Activated T-helper 1 cell treated with anti-CD3 and anti-CD28 coated beads, Interleukin-12 subunit alpha, Interleukin-12 subunit beta, Interleukin-2, Interleukin-4 antibody, amounts not matched to agents 30 ng/mL and 10 ng/mL and 1 ng/mL, durations not matched to agents 14 hours and 24 hours and 36 hours (primary cell): ENCODE measurements at places on chromosomes 12 and 14. TPM values are rescaled to one million over a fixed set of nuclear protein-coding genes. Genes with fewer than 3 reads are reported as not detected.
A peak's percentile ranks its signal among the peaks of the same experiment; 100 is the strongest.

GRCh38 chr14:101111620-101112290 is 208.2 kb upstream of the RTL1 start:
- no peak overlapping the region for H3K27ac ChIP-seq
- H3K4me1 ChIP-seq: no peaks in the 10 kb centered on the region
- no peaks in the 10 kb centered on the region for H3K36me3 ChIP-seq
- DNase-seq: no peak

DNA sequence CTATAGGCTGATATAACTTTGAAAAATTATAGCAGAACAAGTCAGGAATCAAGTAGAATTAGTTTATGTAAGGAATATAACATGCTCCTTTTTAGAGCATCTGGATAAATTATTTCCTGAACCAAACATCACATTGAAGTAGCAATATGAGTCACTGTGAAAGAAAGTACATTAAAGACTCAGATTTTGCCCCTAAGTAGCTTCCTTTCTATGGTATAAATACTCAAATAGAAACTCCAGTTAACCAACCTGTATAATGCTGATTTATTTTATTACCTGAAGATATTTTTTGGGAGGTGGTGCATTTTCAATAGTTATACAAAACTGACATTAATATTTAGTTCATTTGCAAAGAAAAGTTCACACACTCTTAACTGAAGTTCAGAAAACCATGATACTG is 312.1 kb downstream of the ITPR2 start:
- peaks cover 5% of the 10 kb centered on the region for H3K36me3 ChIP-seq
- no peaks in the 10 kb centered on the region for H3K27me3 ChIP-seq
- peaks cover 14% of the 10 kb centered on the region for H3K4me1 ChIP-seq
- H3K4me3 ChIP-seq: no peak overlapping the region
- DNase-seq: no peak

- peaks cover 6% of the 10 kb centered on the region for H3K27me3 ChIP-seq
- H3K36me3 ChIP-seq: peaks cover 22% of the 10 kb centered on the region
- peak overlapping the region; percentile 97 for H3K27ac ChIP-seq
- H3K4me1 ChIP-seq: peaks cover 40% of the 10 kb centered on the region
- DNase-seq: no peak
These were observed 1.1 kb downstream of the PAPOLA start for GRCh38 chr14:96503306-96503679.

- H3K4me3 ChIP-seq: no peak overlapping the region
- DNase-seq: no peak
- H3K36me3 ChIP-seq: no peaks in the 10 kb centered on the region
These were observed 67.3 kb downstream of the KCNK10 start for GRCh38 chr14:88255798-88256197.

KRT80 gene
- not detected in 2 replicates for total RNA-seq

DNA sequence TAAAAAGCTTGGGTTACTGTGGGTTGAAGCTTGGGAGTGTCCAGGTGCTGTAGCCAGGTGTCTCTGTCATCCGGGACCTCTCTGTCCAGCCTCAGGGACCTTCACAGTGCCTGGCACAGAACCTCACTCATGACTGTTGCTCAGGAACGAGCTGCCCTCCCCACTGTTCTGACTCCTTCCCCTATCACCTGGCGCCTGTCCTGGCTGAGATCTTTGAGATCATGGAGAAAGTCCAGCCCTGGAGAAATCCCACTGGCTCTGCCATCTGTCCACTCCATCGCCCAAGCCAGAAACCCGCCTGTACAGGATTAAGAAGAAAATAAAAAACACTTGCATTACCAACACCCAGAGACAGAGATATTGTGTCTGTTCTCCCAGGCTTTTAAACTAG is 53.5 kb downstream of the DGLUCY start:
- H3K4me1 ChIP-seq: no peaks in the 10 kb centered on the region
- H3K36me3 ChIP-seq: peaks cover 24% of the 10 kb centered on the region
- H3K4me3 ChIP-seq: no peak overlapping the region
- no peak for DNase-seq
- no peak overlapping the region for H3K27ac ChIP-seq

TMPRSS12 gene
- not detected in 2 replicates for total RNA-seq

DNA sequence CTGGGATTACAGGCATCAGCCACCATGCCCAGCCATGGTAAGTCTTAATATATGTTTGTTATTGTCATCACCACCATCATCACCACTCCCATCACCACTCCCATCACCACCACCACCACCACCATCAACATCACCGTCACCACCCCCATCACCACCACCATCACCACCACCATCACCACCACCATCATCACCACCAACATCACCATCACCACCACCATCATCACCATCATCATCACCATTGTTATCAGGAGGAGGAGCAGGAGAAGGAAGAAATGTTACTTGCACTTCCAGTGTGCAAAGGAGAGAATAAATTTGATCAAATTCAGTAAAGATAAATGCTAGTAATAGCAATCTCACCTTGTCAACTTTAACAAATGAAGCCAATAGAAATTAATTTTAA is 71.2 kb upstream of the CHST11 start:
- DNase-seq: no peak
- H3K4me3 ChIP-seq: peak overlapping the region; percentile 45
- H3K27ac ChIP-seq: no peak overlapping the region
- H3K36me3 ChIP-seq: peaks cover 6% of the 10 kb centered on the region
- H3K4me1 ChIP-seq: peaks cover 20% of the 10 kb centered on the region

- H3K4me1 ChIP-seq: no peaks in the 10 kb centered on the region
- H3K36me3 ChIP-seq: no peaks in the 10 kb centered on the region
- H3K27ac ChIP-seq: no peak overlapping the region
- no peak overlapping the region for H3K4me3 ChIP-seq
- DNase-seq: no peak
These were observed 52.8 kb downstream of the C14orf132 start for GRCh38 chr14:96091941-96092411.

NFE2 gene
- not detected in 2 replicates for total RNA-seq

DNA sequence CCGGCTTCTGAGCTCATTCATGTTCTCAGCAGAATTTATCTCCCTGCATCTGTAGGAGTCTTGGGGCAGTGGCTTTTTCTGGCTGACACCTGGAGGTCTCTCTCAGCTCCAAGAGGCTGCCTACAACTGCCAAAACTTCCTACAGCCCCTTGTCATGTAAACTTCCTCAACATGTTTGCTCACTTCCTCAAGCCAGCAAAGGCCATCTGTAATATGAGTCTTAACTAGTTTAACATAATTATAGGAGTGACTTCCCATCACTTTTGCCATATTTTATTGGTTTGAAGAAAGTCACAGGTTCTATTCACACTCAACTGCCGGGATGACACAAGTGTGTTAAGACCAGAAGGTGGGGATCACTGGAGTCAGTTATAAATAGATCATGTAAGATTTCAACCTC is 194.0 kb downstream of the VRK1 start:
- no peaks in the 10 kb centered on the region for H3K4me1 ChIP-seq
- H3K4me3 ChIP-seq: no peak overlapping the region
- no peaks in the 10 kb centered on the region for H3K36me3 ChIP-seq
- H3K27ac ChIP-seq: no peak overlapping the region

- DNase-seq: no peak
- no peak overlapping the region for H3K27ac ChIP-seq
- no peaks in the 10 kb centered on the region for H3K4me1 ChIP-seq
- H3K27me3 ChIP-seq: peaks cover 13% of the 10 kb centered on the region
- no peak overlapping the region for H3K4me3 ChIP-seq
These were observed 31.7 kb downstream of the BBS10 start for GRCh38 chr12:76316468-76316867.
